Liver (tissue), 10 donors: ENCODE measurements at places on chromosomes 4 and X. TPM values are rescaled to one million over a fixed set of nuclear protein-coding genes. Genes with fewer than 3 reads are reported as not detected.

DNA sequence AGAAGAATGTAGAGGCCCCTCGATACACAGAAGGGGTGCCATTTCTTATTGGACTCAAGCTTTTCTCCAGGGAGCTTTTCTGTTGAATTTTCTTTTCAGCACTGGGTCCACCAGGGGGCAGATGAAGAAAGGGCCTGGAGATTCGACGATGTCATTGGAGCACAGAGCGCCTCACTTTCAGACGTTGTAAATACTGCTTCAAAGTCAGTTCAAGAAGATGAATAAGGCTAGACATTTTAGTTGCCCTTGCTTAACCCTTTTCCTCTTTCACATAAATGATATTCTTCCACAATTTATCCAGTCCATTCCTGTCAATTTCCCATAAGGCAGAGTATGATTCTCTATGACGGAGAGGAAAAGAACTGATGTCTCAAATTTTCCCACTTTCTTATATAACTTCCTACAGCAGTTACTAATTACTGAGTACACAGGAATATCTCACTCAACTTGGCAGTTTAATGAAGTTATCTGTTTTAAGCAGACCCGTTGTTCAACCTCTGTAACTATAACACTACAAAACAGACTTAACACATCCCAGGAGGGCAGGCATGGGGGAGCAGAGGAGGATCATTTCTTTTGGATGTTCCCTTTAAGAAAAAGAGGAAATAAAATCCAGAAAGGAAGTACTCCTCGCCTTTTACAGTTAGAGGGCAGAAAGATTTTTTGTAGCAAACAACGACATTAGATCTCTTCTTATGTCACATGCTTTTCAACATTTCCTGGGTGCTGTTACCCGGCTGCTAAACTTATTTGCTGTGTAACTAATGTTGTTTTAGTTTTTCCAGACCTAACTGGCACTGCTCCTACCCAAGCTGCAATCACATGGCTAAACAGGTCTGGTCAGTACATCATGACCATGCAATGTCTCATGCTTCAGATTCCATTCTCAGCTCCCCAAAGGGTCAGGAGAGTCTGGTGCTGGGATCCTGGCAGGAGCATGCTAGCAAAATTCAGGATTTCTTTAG lies 12.2 kb upstream of the CENPU start:
- DNase-seq = peak; percentile 79

DNA sequence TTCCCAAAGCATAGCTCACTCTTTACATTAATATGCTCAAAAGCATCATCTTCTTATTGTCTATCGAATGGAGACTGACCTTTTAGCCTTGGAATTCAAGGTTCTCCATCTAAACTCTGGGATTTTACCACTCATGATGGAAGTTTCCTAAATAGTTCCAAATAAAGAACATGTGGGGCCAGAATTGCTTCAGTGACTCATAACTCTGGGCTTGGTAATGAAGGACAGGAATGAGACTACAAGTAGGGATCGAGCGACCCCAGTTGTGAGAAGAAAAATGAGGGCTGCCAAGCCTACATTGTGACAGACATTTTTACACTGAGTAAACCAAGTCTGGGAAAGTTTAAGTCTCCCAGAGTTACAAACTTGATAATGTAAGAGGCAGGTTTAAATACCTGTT lies 269.9 kb downstream of the CBLL2 start:
- DNase-seq = no peak

GRCh38 chr4:107066621-107067020 lies 30.5 kb upstream of the DKK2 start:
- no peak for DNase-seq

DNA sequence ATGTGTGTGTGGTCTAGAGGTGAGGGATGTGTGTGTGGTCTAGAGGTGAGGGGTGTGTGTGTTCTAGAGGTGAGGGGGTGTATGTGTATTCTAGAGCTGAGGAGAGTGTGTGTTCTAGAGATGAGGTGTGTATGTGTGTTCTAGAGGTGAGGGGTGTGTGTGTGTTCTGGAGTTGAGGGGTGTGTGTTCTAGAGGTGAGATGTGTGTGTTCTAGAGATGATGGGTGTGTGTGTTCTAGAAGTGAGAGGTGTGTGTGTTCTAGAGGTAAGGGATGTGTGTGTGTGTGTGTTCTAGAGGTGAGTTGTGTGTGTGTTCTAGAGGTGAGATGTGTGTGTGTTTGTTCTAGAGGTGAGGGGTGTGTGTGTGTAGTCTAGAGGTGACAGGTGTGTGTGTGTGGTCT lies 1.3 kb downstream of the BST1 start:
- DNase-seq = no peak

- no peak for DNase-seq
These were observed 169.2 kb downstream of the PARM1 start for GRCh38 chr4:75101906-75102786.

DNA sequence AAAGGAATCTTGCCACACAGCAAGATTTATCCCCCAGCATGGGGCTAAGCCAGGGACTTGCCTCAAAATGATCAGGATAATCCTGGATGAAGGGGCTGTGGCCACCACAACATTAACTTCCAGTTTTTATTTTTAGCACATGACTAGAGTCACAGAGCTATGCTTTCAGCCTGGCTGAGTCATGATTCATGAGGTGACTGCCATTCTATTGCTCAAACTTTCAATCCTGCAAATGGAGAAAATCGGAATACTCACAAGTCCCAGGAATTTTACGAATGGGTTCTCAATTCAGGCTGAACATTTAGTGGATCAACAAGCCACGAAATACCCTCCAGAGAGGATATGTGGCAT lies 70.7 kb upstream of the HPGD start:
- DNase-seq = no peak

DNA sequence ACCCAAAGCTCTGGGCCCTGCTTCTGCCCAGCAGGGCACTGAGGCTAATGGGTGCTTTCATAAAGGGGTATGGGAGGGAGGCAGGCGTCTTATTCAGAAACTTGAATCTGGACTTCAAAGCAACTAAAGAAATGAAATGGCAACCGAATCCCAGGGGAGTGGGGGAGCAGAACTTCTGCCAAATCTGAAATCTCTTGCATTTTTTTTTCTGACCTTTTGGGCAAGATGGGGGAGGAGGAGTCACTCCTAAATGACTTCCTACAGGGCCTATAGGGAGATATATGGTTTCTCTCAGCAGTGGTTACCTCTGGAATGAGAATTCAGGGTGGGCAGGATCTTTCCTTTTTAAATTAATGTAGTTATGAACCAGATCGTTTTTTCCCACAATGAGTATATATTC lies 30.6 kb upstream of the KIAA1210 start:
- no peak for DNase-seq

- DNase-seq = no peak
These were observed 373.1 kb downstream of the PPARGC1A start for GRCh38 chr4:23516716-23517115.

DNA sequence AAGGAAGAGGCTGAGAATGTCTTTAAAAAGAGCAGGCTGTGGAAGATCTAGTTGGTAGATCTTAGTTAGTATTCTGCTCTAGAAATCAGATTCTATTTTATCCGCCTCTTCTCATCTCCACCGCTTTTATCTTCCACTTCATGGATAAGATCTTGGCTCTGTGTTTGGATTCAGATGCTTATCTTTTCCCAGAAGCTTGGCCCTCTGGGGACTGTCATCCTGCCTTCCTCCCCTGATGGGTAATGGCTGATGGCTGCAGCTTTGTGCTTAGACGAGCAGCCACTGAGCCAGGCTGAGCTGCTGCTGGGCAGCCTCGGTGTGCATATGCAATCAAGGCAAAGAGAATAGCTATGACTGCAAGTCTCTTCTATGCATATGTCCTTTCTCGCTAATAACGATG lies 23.5 kb downstream of the TRIML1 start:
- no peak for DNase-seq

DNA sequence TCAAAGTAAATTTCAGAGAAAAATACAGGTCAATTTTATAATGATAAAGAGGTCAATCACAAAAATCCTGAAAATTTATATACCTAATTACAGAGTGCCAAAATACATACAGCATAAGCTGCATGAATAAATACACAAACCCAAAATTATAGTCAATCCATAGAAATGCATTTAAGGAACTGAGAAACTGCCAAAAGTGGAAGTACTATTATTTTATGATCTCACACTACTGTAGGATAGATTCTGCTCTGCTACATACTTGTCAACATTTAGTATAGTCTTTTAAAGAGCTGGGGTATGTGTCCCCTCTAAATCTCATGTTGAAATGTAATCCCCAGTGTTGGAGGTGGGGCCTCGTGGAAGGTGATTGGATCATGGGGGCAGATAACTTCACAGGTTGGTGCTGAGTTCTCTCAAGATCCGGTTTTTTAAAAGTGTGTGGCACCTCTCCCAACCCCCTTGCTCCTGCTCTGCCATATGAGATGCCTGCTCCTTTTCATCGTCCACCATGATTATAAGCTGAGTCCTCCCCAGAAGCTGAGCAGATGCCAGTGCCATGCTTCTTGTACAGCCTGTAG lies 31.8 kb downstream of the CHIC2 start:
- no peak for DNase-seq

DNA sequence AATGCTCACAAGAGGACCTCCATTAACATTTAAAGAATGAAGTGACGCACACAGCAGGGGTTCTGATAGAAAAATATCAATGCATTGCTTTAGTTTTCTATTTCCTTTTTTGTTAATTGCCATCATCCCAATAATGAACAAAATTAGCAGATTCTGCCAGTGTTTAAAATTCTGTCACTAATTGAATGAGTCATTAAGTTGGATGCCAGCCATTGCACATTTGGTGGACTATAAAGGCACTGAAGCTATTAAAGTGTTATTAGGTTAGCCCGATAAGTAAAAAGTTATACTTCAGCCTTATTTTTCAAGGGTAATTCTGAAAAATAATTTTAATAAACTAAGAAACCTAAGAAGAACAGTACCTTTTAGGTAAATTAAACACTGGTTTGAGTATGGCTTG lies 53.1 kb downstream of the MAP3K15 start:
- no peak for DNase-seq

GRCh38 chr4:85760511-85760910 lies 285.6 kb downstream of the ARHGAP24 start:
- DNase-seq = no peak

GRCh38 chr4:1418494-1419285 lies 12.4 kb upstream of the NKX1-1 start:
- no peak for DNase-seq

DNA sequence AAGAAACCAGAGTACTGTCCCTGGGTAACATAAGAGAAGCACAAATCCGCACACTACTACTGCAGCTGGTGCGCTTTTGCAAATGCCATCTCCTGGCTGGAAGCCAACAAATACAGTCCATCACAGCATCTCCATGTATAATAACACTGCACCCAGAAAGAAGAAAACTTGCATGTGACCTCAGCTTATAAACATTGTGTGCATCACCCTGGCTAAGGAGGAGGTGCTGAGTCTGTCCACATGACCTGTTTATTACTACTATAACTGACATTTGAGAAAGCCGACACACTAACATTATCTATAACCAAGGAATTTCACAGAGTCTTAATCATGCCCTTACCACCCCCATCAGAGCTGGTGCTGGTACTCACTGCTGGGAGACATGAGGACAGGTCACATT lies 516.8 kb downstream of the CFAP47 start:
- no peak for DNase-seq

- no peak for DNase-seq
These were observed 41.7 kb downstream of the MAGEC1 start for GRCh38 chrX:141945426-141945825.

- DNase-seq = no peak
These were observed 34.5 kb downstream of the LRPAP1 start for GRCh38 chr4:3497523-3498389.

DNA sequence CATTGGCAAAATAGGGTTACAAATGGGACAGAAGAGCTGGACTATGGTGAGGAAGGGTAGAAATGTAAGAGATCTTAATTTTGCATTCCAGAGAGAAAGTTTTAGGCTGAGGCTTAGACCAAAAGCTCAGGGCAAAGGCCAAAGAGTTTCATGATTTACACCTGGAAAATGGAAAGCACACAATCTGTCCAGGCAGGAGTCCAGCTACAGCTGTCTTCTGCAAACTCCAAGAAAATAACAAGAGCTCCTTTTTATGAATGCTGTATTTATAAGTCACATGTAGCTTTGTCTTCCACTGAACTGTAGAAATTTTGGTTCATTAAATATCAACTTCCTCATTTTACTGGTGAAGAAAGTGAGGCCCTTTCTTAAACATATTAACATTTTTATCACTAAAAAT lies 288.0 kb upstream of the ATOH1 start:
- no peak for DNase-seq

- DNase-seq = no peak
These were observed 19.7 kb downstream of the CPEB2 start for GRCh38 chr4:15021946-15022345.

GRCh38 chr4:25103418-25103817 lies 56.8 kb downstream of the SEPSECS start:
- no peak for DNase-seq

GRCh38 chrX:99752776-99753175 lies 657.3 kb downstream of the PCDH19 start:
- DNase-seq = no peak

- DNase-seq = no peak
These were observed 411.7 kb downstream of the ARHGAP24 start for GRCh38 chr4:85886665-85887064.

DNA sequence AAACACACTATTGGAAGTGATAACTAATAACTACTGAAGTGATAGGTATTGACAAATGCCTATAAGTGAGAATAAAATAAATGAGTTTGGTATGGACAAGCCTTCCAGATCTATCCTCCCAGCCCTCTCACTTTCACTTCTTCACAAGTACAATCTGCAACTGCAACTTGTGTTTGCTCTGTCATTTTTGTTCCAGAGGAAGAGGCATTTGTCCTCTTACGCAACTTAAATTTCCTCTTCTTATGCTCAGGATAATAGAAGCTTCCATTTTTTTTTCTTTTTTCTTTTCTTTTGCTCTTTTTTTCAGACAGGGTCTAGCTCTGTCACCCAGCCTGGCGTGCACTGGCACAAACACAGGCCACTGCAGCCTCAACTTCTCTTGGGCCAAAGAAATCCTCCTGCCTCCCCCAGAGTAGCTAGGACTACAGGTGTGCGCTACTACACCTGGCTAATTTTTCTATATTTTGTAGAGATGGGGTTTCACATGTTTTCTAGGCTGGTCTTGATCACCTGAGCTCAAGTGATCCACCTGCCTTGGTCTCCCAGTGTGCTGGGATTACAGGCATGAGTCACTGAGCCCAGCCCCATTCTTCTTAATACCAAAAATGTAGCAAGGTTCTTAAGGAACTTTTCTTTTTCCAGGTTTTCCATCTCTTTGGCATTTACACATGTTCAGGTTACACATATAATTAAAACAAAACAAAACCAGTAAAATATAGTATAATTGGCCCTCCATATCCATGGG lies 73.1 kb downstream of the PDGFC start:
- no peak for DNase-seq

GRCh38 chrX:16185725-16186136 lies 18.4 kb downstream of the MAGEB17 start:
- no peak for DNase-seq

The MAGEA4 gene
- total RNA-seq = not detected

The GAGE12F gene
- not detected for total RNA-seq

The GAGE12H gene
- not detected for total RNA-seq

The DCAF8L2 gene
- total RNA-seq = not detected
